ENCODE measurements at places on chromosomes 2 and 18.

GRCh38 chr2:135999899-136000298 lies 14.5 kb upstream of the DARS1 start:
- DNase-seq = no peak

DNA sequence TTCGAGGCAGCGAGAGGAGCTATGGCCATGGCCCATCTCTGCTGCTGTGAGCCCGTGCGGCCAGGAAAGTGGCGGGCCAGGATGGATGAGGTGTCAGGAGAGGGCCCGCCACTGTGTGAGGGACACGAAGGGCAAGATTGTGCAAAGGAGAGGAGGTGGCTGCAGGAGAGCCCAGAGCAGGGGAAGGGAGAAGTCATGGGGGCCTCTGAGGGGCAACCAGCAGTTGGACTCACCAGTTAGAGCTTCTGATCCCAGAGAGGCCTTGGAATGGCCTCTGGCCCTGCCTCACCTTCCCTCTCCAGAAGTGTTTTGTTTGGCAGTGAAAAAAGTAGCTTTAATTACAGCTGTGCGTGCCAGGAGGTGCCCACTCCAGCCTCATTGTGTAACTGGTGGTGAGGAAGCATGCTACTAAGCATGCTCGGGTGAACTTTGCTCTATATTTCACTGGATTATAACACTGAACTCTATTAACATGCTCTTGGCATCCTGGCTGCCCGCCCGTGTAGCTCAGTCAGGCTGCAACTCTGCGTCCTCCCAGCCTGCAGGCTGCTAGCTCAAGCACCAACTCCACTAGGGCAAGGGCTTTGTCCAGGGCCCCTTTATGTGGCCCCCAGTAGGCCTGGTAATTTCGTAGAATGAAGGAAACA lies 34.2 kb downstream of the IMPA2 start:
- DNase-seq = no peak

DNA sequence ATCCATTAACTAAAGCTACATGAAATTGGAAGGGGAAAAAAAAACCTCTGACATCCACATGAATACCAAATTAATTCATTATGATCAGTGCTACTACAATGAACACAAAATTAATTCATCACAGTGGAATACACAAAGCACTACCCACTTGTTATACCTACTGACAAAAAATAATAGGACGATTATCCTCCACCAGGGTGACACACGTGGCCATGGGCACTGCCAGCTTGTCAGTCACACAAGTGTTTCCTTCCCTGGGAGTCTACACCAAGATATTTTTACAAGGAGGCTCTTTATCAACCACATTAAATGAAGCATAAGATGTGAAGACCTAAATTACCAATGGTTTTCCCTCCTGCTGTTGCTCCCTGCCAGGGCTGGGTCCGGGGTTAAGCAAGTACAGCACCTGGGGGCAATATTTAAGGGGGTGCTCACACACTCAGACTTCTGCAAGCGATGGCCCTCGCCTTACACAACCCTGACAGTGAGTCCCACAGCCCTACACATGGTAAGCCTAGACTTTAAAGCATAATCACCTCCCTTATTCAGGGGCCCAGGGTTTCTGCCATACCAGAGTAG lies 90.1 kb downstream of the TCF4 start:
- DNase-seq = no peak

DNA sequence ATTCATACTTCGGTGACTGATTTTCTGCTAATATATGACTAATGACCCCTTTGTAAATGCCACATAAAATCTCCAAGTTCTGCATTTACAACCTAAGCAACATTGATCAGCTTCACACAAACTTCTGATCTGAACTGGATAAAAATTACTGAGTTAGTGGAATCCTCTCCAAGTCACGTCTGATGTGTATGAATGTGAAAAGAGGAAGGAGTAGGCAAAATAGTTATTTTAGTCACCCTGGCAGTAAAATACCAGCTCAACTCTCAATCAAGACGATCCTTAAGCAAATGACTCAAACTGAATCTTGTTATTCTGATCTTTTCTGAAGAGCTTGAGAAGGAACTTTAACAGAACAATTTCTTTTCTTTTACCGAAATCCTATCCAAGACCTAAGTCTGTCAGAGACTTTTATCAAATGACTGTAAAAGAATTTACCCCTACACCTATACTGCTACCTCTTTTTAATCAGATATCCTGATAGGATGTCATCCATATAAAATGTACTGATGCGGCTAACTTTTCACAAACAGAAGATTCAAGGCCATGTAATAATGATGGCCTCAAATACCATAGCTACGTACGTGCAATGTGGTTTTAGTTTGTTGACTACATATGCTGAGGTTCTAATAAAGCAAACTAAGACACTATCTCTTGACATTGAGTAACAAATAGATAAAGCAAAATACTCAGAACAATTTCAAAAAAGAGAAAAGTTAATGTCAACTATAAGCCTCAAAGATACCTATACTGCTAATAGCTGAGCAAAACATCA lies 23.7 kb downstream of the CUL3 start:
- no peak for DNase-seq

DNA sequence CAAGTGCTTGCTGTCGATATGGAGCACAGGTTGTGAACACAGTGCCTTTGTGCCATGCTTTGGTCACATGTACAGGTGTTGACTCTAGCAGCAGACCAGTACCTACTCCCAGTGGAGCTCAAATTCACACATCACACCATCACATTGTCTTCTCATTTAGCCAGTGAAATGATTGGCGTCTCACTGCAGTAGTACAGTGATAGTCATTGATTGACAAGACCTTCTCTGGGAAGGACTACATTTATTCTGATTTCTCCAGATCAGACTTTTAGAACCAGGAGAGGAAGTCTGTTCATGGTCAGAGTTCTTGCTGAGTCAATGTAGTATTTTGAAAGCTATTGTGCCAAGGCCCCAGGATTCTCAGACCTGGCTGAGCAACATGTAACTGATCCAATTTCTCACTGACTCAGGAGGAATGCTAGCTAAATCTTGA lies 75.2 kb downstream of the FMNL2 start:
- no peak for DNase-seq

GRCh38 chr2:219165058-219165911 lies 4.5 kb downstream of the SLC23A3 start:
- no peak for DNase-seq

DNA sequence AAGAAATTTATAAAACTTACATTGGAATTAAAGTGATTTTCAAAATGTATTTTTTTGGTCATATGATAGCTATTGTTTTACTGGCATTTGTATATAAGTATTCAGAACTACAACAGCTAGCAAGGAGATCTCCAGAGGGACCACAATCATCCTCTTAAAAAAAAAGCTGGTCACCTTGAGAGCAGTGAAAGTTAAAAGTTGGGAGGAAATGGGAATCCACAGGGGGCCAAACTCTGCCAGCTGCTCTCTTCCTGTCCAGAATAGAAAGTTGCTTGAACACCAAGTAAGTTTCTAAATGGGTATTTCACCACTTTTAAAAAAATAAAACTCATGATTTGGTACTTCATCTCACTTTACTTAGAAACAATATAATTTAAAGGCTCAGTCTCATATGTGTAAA lies 1025.1 kb downstream of the LRP1B start:
- no peak for DNase-seq

GRCh38 chr2:150911766-150912280 lies 349.8 kb downstream of the RBM43 start:
- no peak for DNase-seq

- no peak for DNase-seq
These were observed 123.3 kb upstream of the CDC42EP3 start for GRCh38 chr2:37794717-37795116.

GRCh38 chr2:23159746-23160405 lies 225.1 kb upstream of the KLHL29 start:
- DNase-seq = no peak

GRCh38 chr18:10707294-10707693 lies 181.5 kb downstream of the NAPG start:
- no peak for DNase-seq

- no peak for DNase-seq
These were observed 30.9 kb downstream of the HAUS1 start for GRCh38 chr18:46134920-46135675.

- no peak for DNase-seq
These were observed 315.6 kb downstream of the SETBP1 start for GRCh38 chr18:44996261-44996660.

GRCh38 chr2:1153920-1154319 lies 203.3 kb downstream of the SNTG2 start:
- DNase-seq = no peak

- DNase-seq = no peak
These were observed 6.9 kb downstream of the CD8A start for GRCh38 chr2:86783615-86784339.

DNA sequence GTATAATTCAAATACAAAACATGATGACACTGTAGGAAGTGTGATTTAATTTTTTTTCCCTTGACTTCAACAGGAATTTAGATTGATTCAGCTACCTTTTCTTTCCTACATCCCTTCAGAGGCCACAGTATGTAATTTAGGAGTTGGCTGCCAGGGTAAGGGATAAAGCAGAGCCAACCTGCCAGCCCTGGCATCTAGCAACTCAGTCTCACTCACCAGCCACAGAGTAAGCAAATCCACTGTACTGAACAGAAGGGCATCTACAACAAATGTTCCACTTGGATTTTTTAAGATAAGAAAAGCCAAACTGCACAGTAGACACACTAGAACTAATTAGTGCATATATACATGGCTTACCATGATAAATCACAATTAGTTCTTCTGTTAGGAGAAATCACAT lies 54.3 kb upstream of the PEX13 start:
- no peak for DNase-seq

DNA sequence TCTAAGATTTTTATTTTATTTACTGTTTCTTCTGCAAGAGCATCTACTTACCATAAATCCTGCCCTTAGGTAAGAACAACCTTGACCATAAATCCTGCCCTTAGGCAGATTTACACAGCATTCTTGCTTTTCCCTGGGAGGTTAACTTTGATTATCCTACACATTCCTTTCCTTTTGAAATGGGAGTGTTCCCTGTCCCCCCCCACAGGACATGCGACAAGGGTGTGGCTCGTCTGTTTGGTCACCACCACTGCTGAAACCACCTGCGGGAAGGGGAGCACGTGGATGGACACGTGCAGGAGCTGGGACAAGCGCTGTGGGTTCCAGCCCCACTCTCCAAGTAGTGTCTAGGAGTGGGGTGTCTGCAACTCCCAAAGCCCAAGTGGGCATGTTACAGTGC lies 239.3 kb upstream of the SP5 start:
- DNase-seq = no peak

GRCh38 chr2:50953021-50953420 lies 78.9 kb downstream of the NRXN1 start:
- no peak for DNase-seq

DNA sequence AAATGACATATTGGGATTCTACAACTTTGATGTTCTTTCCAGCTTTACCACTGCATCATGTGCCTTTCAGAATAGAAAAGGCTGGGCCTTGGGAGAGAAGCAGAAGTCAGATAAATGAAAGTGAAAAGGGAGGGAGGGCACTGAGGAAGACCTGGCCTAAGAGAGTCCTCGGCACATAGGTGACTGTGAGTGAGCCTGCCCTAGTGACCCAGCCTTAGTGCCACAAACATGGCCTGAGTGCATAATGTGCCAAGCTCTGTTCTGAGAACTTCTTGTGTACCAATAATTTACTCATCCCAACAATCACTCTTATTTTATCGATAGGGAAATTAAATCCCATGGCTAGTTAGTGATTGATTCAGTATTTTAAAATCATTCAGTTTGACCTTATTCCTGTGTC lies 436.6 kb downstream of the LRP1B start:
- no peak for DNase-seq

DNA sequence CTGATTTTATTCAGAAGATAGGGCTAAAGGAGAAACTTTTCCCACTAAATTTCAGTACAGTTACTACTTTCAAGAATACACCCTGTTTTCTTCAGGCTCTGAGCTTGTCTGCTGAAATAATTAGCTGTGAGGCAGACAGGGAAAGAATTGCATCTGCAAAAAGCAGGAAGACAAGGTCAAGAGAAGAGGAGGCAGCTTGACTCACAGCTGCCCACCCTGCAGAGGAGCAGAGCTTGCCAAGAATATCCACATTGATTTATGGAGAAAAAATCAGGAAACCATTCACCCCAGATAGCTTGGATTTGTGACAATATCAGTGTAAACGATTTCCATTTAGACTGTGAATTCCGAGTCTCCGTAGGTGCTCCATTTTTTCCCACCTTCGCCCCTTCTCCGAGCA lies 49.0 kb downstream of the ACTR2 start:
- DNase-seq = no peak

- no peak for DNase-seq
These were observed 263.2 kb downstream of the CDH7 start for GRCh38 chr18:66013969-66014368.

DNA sequence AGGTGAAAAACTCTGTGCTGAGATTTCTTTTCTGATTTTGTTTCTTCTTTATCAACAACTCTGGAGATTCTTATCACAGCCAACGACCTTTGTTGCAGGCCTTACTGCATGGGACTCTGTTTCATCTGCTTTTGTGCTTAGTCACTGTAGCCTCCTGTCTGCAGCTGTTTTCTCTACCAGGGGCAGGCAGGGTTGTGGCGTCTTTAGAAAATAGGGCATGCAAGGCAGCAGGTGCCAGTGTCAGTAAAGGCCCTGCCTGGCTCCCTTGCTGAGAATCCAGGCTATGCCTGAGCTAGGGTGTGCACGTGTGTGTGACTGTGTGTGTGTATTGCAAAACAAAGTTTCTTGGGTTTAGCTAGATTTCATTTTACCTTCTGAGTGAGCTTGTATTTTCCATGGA lies 14.6 kb upstream of the SLC9A2 start:
- no peak for DNase-seq

- DNase-seq = no peak
These were observed 75.2 kb downstream of the RBMS1 start for GRCh38 chr2:160418398-160418765.

GRCh38 chr2:21423854-21424253 lies 300.1 kb downstream of the TDRD15 start:
- DNase-seq = no peak

DNA sequence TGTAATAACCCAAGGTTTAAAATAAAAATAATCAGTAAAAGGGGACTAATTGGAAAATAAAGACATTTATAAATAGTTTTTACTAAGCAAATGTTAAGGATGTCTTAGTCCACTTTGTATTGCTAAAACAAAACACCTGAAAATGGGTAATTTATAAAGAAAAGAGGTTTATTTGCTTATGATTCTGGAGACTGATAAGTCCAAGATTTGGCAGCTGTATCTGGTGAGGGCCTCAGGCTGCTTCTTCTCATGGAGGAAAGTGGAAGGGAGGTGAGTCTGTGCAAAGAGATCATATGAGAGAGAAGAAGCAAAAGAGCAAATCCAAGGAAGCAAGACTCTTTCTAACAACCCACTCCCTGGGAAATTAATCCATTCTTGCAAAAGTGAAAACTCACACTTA lies 299.5 kb downstream of the DSC3 start:
- no peak for DNase-seq

- DNase-seq = no peak
These were observed 103.5 kb upstream of the MAP3K20 start for GRCh38 chr2:172972005-172972619.

GRCh38 chr2:100004959-100005387 lies 137.4 kb downstream of the AFF3 start:
- DNase-seq = no peak

DNA sequence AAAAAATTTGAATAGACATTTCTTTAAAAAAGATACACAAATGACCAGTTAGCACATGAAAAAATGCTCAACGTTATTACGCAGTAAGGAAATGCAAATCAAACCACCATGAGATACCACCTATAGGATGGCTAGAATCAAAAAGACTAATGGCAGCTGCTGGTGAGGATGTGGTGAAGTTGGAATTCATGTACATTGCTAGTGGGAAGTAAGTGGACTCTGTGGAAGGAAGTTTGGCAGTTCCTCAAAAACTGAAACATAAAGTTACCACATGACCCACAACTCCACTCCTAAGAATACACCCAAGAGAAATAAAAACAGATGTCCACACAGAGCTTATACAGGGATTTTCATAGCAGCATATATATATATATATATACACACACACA lies 51.2 kb downstream of the MBP start:
- DNase-seq = no peak
